ENCODE measurements at places on chromosomes 2 and 18.

- no peak for DNase-seq
Measured at GRCh38 chr2:232325324-232326273, 53.0 kb upstream of the ALPP start.

DNA sequence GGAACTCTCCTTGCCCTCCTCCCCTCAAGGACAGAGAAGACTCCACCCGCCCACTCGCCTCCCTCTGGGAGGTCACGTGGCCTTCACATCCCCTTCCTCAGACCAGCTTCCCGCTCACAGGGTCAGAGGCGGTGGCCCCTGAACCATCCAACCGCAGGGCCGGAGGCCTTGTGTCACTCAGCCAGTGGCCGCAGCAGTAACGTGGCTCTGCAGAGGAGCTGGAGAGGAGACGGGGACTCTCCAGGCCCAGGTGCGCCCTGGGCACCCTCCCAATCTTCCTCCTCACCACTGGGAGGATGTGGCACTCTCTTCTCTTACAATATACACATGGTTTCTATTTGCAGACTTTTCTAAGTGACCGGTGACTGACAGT is 161.7 kb downstream of the TWIST2 start:
- no peak for DNase-seq

DNA sequence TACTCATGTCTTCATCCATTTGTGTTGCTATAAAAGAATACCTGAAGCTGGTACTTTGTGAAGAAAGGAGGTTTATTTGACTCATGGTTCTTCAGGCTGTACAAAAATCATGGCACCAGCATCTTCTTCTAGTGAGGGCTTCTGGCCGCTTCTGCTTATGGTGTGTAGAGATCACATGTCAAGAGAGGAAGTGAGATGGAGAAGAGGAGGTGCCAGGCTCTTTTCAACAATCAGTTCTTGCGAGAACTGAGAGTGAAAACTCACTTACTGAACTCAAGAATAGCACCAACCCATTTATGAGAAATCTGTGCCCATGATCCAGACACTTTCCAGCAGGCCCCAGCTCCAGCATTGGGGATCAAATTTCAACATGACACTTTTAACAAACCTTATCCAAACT is 30.0 kb upstream of the BARD1 start:
- DNase-seq: no peak

GRCh38 chr18:79597831-79598632 is 81.6 kb upstream of the CTDP1 start:
- DNase-seq: no peak

DNA sequence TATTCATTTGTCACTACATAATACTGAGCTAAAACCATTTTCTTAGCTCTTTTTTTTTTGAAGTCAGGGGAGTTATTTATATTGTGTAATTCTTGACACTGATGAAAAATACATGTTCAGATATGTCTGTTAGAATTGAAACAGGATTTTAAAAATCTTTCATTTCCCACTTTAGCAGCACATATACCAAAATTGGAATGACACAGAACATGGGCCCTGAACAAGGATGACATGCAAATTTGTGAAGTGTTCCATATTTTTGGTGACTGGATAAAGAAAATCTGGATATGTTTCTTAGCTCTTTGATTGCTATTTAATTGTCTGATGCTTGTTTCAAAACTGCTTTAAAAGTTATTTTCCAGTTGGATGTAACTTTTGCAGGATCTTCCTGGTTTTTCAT is 1963.9 kb upstream of the LRRTM1 start:
- no peak for DNase-seq

DNA sequence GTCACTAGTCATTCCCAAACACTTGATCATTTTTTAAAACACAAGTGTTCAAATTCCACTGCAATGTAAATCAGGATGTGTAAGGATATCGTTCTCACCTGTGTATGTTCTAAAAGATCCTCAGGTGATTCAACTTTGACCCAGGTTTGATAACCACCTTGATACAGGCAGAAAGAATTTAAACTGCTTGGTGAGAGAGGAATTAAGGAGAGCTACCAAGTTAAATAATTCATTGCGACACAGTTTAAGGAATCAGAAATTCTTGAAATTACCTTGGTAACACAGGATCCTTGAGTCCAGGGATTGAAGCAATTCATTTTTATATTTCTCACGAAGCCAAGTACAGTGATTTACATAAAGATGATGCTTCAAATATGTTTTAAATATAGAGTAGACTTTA is 80.7 kb upstream of the EHBP1 start:
- no peak for DNase-seq

DNA sequence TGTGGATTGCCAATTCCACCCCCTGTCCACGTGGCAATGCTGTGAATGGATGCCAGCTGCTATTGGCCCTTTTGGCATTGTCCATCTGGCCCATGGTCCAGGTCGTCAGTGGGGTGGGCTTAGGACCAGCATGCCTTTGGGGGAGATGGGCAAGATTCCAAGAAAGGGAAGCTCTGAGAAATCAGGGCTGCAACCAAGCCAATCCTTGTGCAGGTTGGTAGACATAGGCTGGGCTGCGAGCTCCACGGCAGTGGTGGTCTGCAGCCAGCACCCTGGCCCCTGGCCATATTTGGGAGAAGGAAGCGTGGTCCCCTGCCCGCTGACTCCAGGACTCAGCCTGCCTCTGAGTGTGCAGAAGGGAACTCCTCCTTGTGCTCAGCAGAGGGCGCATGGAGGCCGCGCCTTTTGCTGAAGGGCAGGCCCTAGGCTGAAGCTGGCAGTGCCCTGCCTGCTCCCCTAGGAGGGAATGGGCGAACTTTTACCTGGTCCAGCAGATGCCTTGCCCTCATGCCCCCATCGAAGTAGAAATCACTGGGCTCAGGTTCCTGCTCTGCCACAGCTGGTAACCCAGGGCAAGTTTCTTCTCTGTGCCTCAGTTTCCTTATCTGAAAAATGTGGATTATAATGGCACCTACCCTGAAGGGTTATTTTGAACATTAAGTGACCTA is 5.4 kb downstream of the SPR start:
- DNase-seq: no peak

- DNase-seq: no peak
Measured at GRCh38 chr2:44642123-44642857, 280.5 kb downstream of the CAMKMT start.

DNA sequence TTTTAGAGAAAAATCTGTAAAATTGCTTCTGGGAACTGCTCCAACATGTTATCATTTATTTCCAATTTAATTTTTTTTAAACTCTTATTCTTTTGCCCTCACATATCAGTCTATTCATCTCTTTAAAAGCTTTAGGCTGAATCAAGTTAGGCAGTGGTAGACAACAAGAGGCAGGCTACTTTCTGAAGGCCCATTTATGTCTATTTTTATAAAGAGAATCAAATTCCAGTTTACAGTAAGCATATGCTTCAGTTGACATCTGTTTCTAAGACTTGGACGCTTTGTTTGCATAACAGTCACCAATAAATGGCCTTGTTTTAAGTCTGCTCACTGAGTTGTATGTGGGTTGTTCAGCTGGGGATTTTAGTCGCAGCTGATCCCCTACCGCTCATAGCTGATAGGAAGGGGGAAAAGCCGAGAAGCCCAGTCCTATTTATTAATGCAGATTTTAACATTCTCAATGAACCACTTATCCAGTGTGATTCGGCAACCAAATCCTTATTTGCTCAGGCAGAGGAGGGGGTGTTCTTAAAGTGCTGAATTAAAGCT is 260.4 kb upstream of the SIX3 start:
- DNase-seq: no peak

- DNase-seq: no peak
Measured at GRCh38 chr18:5693699-5694294, 150.0 kb upstream of the EPB41L3 start.

DNA sequence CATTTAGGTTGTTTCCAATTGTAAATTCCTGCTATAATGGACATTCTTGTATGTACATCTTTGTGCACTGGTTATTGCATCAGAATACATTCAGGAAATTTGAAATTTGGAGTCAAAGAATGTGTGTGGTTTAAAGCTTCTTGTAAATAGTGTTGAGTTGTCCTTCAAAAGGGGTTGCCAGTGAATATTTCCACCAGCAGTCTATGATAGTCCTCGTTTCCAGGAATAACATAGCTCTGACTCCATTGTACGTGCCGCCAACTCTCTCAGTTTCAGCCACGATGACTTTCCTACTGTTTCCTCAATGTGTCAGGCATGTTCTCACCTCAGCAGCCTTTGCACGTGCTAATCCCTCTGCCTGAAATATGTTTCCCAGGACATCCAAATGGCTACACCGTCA is 10.9 kb upstream of the HS6ST1 start:
- no peak for DNase-seq

GRCh38 chr2:46369783-46370182 is 72.6 kb downstream of the EPAS1 start:
- DNase-seq: no peak

DNA sequence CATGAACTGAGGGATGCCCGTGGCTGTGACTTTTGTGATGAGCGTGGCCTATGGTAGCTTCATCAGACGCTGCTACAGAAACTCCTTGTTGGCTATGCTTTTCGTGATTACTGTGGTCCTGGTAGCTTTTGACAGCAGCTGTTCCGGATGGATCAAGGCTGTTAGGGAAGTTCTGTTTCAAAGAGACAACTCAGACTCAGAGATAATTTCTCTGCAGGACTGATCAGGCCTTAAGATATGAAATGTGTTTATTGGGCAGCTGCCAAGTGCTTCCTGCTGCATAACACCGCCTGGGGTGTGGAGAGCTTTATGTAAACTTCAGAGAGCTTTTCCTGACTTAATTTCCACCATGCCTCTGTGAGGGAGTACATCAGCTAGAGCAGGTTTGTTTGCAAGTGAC is 243.8 kb downstream of the TSN start:
- no peak for DNase-seq

- DNase-seq: no peak
Measured at GRCh38 chr2:190069936-190070696, 7.6 kb upstream of the MSTN start.

DNA sequence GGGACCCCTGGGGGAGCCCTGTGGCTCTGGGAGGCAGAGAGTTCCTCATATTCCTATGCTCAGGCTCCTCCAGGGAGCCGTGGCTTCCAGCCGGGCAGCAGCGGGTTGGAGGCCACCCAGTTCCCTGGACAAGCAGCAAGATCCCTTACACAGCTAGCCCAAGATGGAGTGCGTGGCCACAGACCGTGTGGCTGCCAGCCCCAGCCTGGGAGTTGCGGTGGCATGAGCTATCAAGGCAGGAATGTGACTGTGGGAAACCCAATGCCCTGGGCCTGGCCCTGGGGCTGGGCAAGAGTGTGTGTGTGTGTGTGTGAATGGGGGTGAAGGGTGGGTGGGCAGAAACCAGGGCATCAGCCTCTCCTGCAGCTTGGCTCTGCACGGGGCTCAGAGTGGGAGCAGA is 130.5 kb downstream of the DYSF start:
- DNase-seq: no peak

DNA sequence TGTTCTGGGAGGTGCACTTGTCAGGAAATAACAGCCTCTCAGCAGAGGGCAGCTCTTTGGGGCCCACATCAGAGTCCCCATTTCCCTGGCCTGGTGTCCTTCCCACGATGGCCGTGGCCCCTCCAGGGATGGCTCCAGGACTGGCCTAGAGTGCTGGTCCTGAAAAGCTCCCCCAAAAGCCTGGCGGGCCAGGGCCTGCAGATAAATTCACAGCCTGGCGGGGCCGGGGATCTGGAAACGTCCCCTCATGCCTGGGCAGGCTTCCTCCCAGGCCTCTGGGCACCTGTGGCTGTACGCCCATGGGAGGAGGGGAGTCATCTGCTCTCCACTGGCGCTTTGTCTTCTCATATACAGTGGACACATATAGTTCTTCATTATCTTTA is 52.6 kb upstream of the HS6ST1 start:
- DNase-seq: no peak

DNA sequence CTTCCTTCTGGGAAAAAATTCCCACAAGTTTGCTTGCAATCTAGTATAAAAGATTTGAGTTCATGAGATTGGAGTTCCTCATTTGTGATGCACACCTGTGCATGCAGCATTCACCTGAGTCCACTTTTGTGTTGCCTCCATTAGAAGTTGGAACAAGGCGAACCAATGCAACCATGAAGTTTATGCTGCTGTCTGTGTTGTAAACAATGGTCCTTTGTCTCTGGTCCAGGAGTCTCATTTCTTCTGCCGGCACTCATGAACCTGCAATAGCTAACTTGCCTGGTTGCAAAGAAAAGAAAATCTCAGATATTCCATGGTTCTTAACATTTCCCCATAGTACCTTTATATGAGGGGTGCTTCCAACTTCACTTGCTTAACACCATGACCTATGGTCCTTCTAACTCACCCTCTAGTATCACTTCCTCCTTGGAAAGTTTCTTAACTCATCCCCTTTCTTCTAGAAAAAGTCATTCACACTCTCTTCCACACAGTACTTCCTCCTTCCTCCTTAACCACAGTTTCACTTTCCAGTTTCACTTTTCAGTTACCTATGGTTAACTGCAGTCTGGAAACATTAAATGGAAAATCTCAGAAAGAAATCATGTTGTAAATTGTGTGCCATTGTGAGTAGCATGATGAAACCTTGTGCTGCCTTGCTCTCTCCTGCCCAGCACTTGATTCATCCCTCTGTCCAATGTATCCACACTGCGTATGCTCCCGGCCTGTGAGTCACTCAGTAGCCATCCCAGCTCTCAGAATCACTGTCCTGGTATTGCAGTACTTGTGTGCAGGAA is 128.8 kb upstream of the TRIB2 start:
- no peak for DNase-seq

DNA sequence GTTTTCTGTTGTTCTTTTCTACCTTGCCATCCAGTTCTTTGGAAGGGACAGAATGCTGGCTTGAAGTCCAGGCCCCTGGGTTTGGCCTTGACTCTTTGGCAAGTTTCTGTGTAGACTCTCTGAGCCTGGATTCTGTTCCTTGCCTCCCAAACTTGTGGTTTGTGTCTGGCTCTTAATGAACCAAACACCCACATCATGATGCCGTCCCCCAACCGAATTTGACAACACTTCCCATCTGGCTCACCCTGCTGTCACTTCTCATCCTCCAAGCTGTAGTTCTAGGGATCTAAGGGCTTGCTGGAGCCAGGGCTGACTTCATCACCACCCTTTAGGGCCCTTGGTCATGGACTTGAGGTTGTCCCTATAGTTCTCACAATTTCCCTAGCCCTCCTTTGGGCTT is 68.9 kb upstream of the CELF4 start:
- DNase-seq: no peak

- no peak for DNase-seq
Measured at GRCh38 chr2:199973703-199974102, 18.3 kb downstream of the MAIP1 start.

GRCh38 chr2:170208967-170209366 is 31.0 kb downstream of the MYO3B start:
- DNase-seq: no peak

DNA sequence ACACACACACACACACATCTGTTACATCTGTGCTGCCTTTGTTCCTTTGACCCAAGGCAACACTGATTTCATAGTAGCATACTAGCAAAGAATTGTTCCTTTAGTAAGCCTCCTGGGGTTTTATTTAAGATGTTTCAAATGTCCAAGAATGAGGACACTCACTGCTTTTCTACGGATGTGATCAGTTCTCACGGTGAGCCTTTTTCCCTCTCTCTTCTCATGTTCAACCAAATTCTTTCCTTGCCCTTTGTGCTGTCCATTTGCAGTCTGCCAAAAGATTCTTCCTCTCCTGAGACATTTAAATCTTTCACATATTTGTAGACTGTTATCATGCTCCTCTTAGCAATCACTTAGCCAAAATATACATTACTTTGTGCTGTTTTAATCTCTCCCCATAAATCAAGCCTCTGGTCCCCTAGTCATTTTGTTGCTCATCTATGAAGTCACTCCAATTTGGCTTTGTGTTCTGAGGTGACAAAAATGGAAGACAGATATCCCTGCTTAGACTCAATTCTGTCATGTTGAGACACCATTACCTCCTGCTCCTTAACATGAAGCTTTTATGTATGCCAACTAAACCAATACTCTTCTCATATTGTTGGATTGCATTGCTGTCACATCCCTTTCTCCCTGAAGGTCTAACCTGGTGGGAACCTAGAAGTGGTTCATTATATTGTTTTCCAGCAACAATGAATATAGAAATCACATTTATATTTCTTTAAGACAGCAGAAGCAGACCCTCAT is 1605.3 kb upstream of the ACVR2A start:
- DNase-seq: no peak

Measured in thoracic aorta (tissue), 2 donors.